ENCODE measurements at places on chromosomes 7 and 10.

- no peak for DNase-seq
- H3K36me3 ChIP-seq: no peaks in the 10 kb centered on the region
- no peak overlapping the region for H3K4me3 ChIP-seq
Observed at GRCh38 chr7:18901982-18902421, 215.4 kb downstream of the TWIST1 start.

GRCh38 chr7:108503112-108504026 is 22.6 kb downstream of the PNPLA8 start:
- H3K27ac ChIP-seq: peak overlapping the region; percentile 71
- no peak overlapping the region for H3K4me3 ChIP-seq
- no peak for DNase-seq

GRCh38 chr7:85115862-85116261 is 71.0 kb downstream of the SEMA3D start:
- no peak overlapping the region for H3K4me3 ChIP-seq
- no peaks in the 10 kb centered on the region for H3K36me3 ChIP-seq
- H3K27ac ChIP-seq: no peak overlapping the region
- H3K27me3 ChIP-seq: no peaks in the 10 kb centered on the region
- H3K4me1 ChIP-seq: no peaks in the 10 kb centered on the region

- H3K36me3 ChIP-seq: no peaks in the 10 kb centered on the region
- peaks cover 7% of the 10 kb centered on the region for H3K4me1 ChIP-seq
- peaks cover 32% of the 10 kb centered on the region for H3K27me3 ChIP-seq
- no peak overlapping the region for H3K4me3 ChIP-seq
Observed at GRCh38 chr7:69564454-69565417, 33.5 kb upstream of the AUTS2 start.

- no peaks in the 10 kb centered on the region for H3K36me3 ChIP-seq
- no peak overlapping the region for H3K27ac ChIP-seq
- no peak for DNase-seq
- no peaks in the 10 kb centered on the region for H3K4me1 ChIP-seq
Observed at GRCh38 chr10:947881-948280, 16.4 kb upstream of the LARP4B start.

DNA sequence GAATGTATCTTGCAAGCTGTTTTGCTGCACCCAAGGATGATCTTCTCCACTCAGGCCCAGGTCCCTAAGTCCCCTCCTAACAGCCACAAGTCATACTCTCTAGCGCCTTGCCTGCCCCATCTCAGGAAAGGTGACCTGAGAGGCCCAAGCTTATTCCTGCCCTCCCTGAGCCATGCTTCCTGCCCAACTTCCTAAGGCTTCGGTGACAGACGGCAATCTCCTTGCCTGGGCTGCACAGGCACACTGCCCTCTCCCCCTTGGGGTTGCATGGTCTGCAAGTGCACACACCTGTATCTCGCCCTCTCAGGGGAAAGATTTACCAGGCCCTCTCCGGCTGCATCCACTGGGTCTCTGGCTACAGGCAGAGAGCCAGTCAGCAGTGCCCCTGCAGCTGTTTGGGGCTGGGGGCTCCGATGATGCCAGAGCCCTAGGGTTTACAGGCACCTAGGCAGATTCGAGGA is 771 bp upstream of the ADIRF start:
- H3K4me1 ChIP-seq: peaks cover 36% of the 10 kb centered on the region
- no peak overlapping the region for H3K4me3 ChIP-seq
- no peak for DNase-seq

DNA sequence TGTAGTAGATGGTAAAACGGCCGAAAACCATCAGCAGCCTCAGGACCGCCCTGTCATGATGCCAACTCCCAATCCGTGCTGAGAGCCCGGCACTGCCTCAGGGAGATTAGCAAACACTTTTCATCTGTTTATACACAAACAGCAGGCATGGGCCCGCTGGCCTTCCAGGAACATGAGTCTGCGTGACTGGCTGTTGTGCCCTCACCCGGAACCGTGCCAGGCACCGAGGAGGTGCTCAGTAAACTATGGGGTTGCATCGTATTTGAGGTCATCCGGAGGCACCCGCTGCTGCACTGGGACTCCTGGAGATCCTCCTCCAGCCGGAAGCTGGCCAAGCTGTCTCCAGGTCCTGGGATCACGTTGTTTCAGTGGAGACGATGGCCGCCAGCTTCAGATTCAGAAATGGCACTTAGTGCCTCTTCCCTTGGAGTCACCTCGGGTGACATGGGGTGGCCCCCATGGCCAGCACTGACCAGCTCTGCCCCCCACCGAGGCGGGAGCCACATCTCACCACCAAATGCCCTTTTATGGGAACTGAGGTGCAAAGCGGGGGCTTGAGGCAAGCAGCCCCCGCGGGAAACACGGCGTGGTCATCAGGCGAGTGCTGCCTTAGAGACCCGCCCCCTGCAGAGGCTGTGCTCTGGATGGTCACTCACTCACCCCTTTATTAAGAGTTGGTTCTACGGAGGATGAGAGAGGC is 585.9 kb downstream of the PTPRN2 start:
- peaks cover 13% of the 10 kb centered on the region for H3K4me1 ChIP-seq
- peaks cover 21% of the 10 kb centered on the region for H3K27me3 ChIP-seq
- no peaks in the 10 kb centered on the region for H3K36me3 ChIP-seq
- H3K27ac ChIP-seq: no peak overlapping the region
- DNase-seq: no peak
- no peak overlapping the region for H3K4me3 ChIP-seq

GRCh38 chr10:121865554-121865953 is 62.3 kb downstream of the ATE1 start:
- no peak overlapping the region for H3K4me3 ChIP-seq
- H3K27me3 ChIP-seq: no peaks in the 10 kb centered on the region
- H3K4me1 ChIP-seq: no peaks in the 10 kb centered on the region
- DNase-seq: no peak
- H3K36me3 ChIP-seq: no peaks in the 10 kb centered on the region

GRCh38 chr10:6009150-6009549 is 31.8 kb upstream of the IL15RA start:
- peak overlapping the region; percentile 4 for H3K27ac ChIP-seq
- DNase-seq: no peak
- no peaks in the 10 kb centered on the region for H3K27me3 ChIP-seq
- peak overlapping the region; percentile 23 for H3K4me3 ChIP-seq

DNA sequence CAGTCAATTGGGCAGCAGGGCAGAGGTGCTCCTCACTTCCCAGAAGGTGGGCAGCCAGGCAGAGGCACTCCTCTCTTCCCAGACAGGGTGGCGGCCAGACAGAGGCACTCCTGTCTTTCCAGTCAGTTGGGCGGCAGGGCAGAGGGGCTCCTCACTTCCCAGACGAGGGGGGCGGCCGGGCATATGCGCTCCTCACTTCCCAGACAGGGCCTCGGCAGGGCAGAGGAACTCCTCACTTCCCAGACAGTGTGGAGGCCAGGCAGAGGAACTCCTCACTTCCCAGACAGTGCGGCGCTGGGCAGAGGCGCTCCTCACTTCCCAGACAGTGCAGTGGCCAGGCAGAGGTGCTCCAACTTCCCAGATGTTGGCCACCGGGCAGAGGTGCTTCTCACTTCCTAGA is 33.4 kb upstream of the SEC61G start:
- no peaks in the 10 kb centered on the region for H3K27me3 ChIP-seq
- no peak overlapping the region for H3K4me3 ChIP-seq
- H3K36me3 ChIP-seq: no peaks in the 10 kb centered on the region
- H3K27ac ChIP-seq: no peak overlapping the region
